ENCODE measurements at places on chromosomes 3 and 15.

GRCh38 chr3:129461022-129461421 lies 21.0 kb downstream of the IFT122 start:
- DNase-seq = no peak

DNA sequence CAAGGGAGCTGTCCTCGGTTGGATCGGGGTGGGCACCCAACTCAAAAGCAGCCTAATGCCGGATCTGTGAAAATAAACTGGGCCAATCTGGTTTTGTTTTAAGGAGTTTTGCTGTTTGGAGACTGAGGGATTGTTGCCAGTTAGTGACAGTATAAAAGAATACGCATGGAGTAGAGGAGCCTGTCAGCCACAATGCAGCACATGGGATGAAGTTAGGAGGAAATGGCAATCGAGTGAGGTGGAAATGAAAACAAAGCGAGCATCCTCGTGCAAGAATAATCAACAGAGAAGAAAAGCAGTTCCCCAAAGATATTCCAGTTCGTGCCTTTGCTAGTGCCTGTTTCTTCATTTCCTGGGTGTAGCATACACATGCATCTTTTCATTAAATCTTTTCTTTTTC lies 108.4 kb upstream of the RORA start:
- DNase-seq = no peak

DNA sequence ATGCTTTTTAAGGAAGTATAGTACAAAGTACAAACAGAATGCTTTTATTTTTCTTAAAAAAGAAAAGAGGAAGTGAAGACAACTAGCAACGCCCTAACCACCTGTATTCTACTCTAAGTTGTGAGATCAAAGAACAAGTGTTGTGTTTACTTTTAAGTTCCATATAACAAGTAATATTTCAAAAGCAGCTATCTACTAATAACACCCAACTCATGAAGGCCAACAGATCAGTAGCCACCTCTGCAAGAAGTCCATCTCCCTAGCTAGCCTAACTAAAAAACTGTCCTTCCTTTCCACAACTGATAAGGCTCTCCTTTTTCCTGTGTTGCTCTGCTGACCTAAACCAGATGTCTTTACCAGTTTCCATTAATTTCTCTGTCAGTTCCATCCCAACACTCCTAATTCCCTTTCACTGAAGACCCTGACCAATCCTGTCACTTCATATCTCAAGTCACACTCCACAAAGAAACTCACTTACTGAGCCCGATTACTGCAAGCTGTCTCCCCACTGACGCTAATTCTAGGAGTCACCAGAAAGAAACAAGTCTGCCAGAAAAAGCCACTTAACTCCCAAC lies 26.9 kb downstream of the PHC3 start:
- DNase-seq = no peak

DNA sequence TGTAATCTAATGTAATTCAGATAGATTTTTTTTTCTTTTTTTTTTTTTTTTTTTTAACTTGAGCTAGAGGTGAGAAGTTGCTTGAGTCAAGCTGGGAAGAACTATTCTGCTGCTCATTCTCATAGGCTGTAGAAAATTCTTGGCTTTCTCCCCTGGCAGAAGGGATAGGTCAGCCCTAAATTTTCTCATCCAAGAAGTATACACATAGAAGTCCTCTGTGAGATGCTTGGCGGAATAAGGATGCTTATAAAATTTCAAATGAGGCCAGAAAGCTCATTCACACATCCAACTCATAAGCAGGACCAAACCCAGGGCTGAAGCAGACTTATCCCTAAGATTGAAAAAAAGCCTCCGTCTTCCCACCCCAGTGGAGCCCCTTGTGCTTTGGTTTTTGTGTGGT lies 572.5 kb downstream of the SQOR start:
- DNase-seq = no peak

DNA sequence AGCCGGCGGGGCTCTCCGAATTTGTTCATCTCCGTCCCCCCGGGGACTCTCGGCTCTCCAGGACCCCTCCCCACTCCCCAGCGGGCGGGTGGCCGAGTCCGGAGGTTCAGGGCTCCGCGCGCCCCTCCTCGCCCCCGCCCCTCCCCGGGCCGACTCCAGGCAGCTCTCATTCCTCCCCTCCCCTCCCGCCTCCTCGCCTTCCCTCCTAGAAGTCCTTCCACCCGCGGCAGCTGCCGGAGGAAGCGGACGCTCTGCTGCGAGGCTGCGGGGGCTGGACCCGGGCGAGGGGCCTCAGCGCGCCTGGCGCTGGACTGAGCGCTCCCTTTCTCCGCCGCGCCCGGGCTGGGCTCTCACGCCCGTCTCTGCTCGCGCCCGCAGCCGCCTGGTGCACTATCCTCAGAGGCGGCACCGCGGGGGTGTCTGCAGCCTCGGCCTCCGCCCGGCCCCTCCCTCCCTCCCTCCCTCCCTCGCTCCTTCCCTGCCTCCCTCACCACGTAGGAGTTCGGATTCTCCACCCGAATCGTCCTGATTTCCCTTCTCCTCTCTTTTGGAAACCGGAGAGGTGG lies at the start of gene ROBO2:
Gene ROBO2, plus strand, starts transcription at position 494 of the 566 bp plus-strand sequence. CDS start 687 bp downstream, outside the sequence.
- DNase-seq = no peak

- no peak for DNase-seq
Measured at GRCh38 chr3:122416966-122417365, 1.1 kb upstream of the WDR5B start.

DNA sequence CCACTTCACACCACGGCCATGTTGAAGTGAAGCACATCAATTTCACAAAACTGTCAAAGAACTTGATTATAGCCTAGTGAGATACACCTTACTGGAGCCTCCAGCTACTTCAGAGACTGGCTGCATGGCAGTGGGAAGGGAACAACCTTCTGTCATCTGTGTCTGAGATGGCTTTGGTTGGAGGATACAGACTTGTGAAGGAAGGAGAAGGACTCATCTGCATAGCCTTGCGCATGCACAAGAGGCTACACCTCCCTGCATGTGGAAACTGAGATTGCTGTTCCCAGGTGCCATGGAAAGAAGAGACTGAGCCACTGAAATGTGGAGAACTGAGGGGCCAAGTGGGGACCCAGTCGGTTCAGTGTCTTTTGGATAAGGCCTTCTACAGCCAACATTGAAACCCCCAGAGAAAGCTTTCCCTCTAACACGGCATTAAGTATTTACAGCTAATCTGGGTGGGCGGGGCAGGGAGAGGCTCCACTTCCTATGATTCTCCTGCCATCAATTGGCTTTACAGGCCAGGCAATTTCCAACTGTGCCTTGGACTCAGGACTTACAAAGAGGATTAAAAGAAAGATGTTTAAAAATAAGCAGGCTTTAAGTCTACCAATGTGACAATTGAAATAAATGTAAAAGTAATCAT lies 58.8 kb downstream of the IL16 start:
- DNase-seq = no peak

- no peak for DNase-seq
Measured at GRCh38 chr15:65949011-65949410, 79.7 kb downstream of the RAB11A start.

GRCh38 chr3:123344175-123344906 lies 104.5 kb downstream of the ADCY5 start:
- DNase-seq = no peak

GRCh38 chr3:169760479-169760878 lies 4.4 kb downstream of the TERC start:
- DNase-seq = no peak

GRCh38 chr3:160402221-160403027 lies 3.0 kb downstream of the SMC4 start:
- no peak for DNase-seq

GRCh38 chr3:197430502-197430901 lies 125.3 kb downstream of the BDH1 start:
- no peak for DNase-seq

- no peak for DNase-seq
Measured at GRCh38 chr3:152019508-152019907, 146.1 kb downstream of the SUCNR1 start.

DNA sequence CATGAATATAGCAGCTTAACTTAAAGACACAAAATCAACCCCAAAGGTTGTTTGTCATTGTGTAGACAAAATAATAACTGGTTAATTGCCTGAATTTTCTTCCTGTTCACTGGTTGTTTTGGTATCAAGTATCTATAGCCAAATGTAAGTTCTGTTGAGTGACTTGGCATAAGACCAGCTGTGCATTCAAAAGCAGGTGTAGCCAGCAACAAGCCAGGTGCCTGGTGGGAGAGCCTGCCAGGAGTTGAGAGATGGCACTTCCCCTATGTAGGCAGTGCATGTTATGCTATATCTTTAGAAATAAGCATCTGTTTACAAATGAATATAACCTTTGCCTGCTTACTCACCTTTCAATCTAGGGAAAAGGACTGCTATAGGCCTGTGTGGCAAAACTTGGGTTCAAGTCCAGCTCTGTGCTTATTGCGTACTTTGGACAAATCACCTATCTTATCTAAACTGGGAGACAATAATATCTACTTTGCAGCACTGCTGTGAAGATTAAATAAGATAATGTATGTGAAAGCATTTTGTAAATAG lies 84.9 kb upstream of the TBL1XR1 start:
- no peak for DNase-seq

Data from cortex of kidney (tissue), 1 donor.